ENCODE measurements at places on chromosomes 4 and X.

DNA sequence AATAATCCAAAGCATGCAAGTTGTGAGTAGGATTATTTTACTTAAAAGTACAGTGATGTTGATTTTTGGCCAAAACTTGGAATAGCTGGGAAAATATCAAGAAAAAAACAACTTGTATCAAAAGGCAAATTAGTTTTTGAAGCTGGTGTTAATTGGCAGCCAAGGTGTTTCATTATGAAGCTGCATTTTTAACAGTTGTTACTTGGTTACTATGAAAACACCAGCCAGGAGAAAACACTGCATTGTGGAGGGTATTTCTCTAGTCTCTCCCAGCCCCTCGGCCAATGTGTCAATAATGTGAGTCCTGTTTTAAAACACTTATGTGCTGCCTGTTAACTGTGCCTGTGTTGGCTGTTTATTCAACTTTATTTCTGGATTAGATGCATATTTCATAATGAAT is 733.4 kb downstream of the ADGRL3 start:
- DNase-seq, result no peak

- DNase-seq, result no peak
Observed at GRCh38 chr4:171817026-171817425, 3.8 kb downstream of the GALNTL6 start.

GRCh38 chr4:74230902-74231499 is 73.1 kb downstream of the MTHFD2L start:
- no peak for DNase-seq

GRCh38 chr4:89781321-89781720 is 55.6 kb downstream of the SNCA start:
- no peak for DNase-seq

DNA sequence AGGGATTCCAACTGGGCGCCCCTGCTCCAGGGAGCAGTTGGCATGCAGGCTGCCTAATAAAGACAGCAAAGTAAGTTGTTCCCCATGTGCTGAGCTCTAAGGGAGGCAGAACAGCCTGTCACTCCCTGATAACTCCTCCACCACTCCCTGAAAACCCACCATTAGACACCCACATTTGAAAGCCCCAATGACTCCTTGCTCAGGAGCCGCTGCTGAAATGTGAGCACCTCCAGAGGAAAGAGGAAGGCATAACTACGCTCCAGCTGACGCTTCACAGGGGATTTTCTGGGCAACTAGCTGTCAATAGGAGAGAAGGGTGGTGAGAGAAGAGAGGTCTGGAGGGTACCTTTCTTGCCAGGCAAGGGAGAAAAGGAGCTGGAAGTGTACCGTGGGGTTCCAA is 62.5 kb downstream of the NPY1R start:
- DNase-seq, result no peak

- no peak for DNase-seq
Observed at GRCh38 chr4:624705-625590, at the start of gene PDE6B. PDE6B (plus strand) TSS chr4:625573; CDS start chr4:625627, 54 bp downstream.

DNA sequence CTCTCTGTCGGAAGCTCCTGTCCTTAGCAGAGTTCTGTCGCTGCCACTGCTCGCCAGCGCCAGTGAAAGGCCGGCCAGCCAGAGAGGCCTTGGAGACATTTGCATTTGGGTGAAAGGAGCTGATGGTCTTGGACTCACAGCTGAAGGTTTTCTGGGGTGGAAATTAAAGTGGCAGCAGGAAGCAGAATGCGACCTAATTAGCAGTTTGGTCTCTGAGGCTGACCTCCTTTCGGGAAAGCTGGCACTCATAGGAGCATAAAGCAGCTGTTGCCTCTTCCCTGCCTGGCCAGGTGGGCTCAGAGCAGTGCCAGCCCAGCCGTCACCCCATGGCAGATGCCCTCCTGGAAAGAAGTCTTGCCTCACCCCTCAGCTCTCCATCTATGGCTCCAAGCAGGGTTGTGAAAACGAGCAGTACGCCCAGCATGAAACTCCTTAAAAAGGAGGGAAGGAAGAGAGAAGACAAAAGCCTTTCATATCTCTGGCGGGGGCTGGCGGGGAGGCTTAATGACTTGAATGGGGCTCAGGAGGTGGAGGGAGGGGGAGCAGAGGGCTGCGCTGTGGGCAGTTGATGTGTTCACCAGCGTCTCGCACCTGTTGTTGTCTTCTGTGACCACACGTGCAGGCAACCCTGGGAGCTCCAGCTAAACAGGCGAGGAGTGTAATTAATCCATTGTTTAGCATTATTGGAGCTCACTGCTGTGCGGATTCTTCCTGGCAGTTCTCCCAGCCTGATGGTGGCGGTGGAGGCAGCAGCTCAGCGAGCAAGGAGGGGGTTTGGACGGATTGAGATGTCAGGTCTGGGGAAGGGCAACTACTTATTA is 264.0 kb downstream of the MID1IP1 start:
- DNase-seq, result no peak
